ENCODE measurements at places on chromosomes 1 and 21. TPM values are rescaled to one million over a fixed set of nuclear protein-coding genes. Genes with fewer than 3 reads are reported as not detected.

DNA sequence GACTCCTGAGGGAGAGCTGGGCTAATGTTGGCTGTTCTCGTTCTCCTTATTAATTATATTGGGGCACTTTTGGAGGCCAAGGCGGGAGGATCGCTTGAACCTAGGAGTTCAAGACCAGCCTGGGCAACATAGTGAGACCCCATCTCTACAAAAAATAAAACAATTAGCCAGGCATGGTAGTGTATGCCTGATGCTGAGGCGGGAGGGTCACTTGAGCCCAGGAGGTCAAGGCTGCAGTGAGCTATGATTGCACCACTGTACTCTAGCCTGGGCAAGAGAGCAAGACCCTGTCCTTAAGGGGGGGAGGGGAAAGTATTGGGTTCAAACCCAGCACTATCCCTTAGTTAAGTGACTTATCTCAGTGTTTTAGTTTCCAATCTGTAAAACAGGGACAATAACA, 70.0 kb upstream of the NBPF3 start:
- H3K27ac ChIP-seq: no peak overlapping the region
- H3K4me3 ChIP-seq: no peak overlapping the region
- H3K36me3 ChIP-seq: no peaks in the 10 kb centered on the region
- no peaks in the 10 kb centered on the region for H3K4me1 ChIP-seq
- no peak for DNase-seq
- H3K27me3 ChIP-seq: no peaks in the 10 kb centered on the region

DNA sequence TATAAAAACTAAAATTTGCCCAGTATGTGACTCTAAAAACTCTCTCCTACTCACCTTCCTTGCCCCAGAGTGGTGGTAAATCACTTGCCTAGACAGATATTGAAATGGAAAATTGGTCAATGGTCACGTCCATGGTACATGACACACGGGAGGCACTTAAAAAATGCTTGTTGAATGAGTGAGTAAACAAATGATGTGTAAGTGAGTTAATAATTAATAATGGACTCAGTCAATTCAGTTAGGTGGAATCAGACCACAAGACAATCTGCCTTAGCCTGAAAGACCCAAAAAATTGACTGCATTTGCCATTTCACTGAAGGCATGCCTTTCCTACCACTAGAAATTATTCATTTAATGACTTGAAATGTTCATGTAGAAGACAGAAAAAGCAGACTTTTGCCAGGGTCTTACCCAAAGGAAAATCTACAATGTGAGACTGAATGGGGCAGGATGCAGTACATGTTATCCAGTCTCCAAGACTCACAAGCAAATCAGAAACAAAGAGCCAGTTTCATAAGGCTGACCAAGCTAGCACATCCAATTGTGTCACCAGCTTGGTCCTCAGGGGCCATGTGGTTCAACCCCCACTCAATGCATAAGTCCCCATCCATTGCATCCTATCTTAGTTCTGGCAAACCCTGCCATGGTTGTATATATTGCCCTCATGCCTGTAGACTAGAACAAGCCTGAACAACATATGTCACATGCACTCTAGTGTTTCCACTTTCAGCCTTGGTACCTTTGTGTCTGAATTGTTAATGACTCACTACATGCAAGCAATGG, 73.6 kb downstream of the TBX15 start:
- H3K4me3 ChIP-seq: no peak overlapping the region
- no peak for DNase-seq
- H3K27me3 ChIP-seq: peaks cover 42% of the 10 kb centered on the region
- H3K36me3 ChIP-seq: no peaks in the 10 kb centered on the region
- H3K4me1 ChIP-seq: no peaks in the 10 kb centered on the region

- no peak for DNase-seq
- peaks cover 7% of the 10 kb centered on the region for H3K4me1 ChIP-seq
- no peaks in the 10 kb centered on the region for H3K36me3 ChIP-seq
- no peak overlapping the region for H3K27ac ChIP-seq
- H3K27me3 ChIP-seq: no peaks in the 10 kb centered on the region
- H3K4me3 ChIP-seq: no peak overlapping the region
Measured at GRCh38 chr1:10813799-10814198, 17.4 kb upstream of the CASZ1 start.

DNA sequence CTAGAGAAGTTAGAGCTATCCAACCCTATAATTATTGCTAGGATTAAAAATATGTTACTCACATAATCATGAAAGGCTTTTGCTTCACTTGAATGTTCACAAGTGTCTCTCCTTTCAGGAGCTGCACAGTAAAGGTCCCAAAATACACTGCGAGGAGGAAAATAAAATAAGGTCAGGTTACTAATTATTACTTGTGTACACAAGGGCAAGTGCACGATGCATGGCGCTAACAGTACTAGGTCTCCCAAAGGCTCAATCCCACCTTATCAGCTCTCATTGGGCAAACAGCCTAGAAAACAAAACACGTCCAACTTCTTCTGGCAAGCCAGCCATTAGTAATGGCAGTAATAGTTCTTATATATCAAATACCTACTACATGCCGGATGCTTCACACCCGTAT, 4.4 kb downstream of the SSBP3 start:
- peak overlapping the region; percentile 98 for H3K4me3 ChIP-seq
- DNase-seq: no peak
- peaks cover 21% of the 10 kb centered on the region for H3K4me1 ChIP-seq
- H3K36me3 ChIP-seq: peaks cover 81% of the 10 kb centered on the region

GRCh38 chr1:203662821-203663220, 36.2 kb downstream of the ATP2B4 start:
- no peaks in the 10 kb centered on the region for H3K27me3 ChIP-seq
- no peaks in the 10 kb centered on the region for H3K36me3 ChIP-seq
- H3K27ac ChIP-seq: no peak overlapping the region
- H3K4me1 ChIP-seq: peaks cover under 1% of the 10 kb centered on the region
- DNase-seq: no peak

DNA sequence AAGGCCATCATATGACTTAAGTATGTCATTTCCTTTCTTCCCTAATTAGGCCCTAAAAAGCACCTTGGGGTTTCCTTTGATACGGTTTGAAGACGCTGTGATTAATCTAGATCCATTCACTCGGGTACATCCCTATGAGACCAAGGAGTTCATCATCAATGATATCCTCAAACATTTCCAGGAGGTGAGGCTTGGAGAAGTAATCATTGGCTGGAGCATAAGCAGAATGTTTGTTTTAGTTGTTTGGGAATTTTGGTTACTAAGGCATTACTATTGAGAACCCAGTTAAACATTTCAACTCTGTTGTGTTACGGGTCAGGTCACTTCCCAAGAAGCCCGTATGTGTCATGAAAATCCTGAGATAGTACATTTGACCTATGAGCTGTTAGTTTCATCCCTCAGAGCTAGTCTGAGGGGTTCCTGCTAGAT, 185.2 kb downstream of the VPS13D start:
- no peak overlapping the region for H3K27ac ChIP-seq
- H3K36me3 ChIP-seq: peaks cover 27% of the 10 kb centered on the region
- no peak for DNase-seq
- H3K27me3 ChIP-seq: no peaks in the 10 kb centered on the region
- H3K4me3 ChIP-seq: no peak overlapping the region

DNA sequence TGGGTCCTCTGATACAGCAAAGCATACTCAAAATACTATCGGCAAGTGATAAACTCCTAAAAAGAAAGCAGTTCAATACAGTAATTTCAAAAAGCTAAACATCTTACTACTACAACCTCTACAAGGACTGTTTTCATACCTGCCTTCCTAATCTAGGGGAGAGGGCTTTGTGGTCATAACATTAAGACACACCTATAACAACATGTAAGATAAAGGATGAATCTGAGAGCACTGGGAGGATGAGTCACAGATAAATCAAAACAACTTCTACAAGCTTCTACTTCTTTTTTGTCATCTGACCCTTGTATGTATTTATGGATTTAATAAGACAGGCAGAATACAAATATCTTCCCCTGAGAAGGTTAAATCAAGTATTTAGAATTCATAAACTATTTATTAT, 40.0 kb downstream of the LTN1 start:
- no peak overlapping the region for H3K4me3 ChIP-seq
- no peak for DNase-seq
- no peaks in the 10 kb centered on the region for H3K4me1 ChIP-seq
- peaks cover 56% of the 10 kb centered on the region for H3K36me3 ChIP-seq
- H3K27me3 ChIP-seq: no peaks in the 10 kb centered on the region
- no peak overlapping the region for H3K27ac ChIP-seq

DNA sequence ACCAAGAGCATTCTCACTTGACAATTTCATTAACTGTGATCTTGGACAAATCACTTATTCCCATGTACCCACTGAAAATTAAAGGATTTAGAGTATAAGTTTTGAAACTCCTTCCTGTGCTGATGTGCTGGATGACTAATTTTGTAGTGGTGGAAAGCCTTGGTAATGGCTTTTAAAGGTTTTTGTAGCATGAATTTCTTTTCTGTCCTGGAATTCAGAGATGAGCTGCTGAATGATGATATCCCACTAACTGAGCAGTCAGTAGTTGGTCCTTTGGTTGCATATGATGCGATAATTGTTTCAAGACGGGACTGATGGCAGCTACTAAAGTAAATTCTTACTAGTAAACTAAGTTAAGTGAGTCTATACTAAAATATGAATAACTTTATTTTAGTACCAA, 5.2 kb downstream of the RPL5 start:
- peak overlapping the region; percentile 21 for H3K4me3 ChIP-seq
- DNase-seq: no peak
- H3K36me3 ChIP-seq: peaks cover 94% of the 10 kb centered on the region
- H3K4me1 ChIP-seq: peaks cover 4% of the 10 kb centered on the region
- no peak overlapping the region for H3K27ac ChIP-seq

DNA sequence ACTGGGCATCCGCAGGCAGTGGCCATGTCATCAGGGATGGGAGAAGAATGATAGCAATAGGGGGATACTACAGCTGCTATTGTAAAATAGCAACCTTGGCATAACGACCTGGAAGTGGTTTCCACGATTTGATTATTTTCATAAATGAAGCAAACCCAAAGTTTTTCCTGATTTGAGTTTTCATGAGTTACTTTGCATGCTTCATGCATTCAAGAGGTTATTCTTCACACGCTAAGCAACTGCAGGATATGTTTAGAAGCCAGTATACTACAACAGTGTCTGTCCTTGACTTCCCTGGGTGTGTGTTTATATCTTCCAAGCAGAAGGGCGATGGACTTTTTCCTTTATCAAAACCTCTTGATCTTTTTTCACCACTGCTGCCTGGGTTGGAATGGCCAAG, 281.1 kb upstream of the DUSP10 start:
- H3K27ac ChIP-seq: no peak overlapping the region
- no peaks in the 10 kb centered on the region for H3K27me3 ChIP-seq
- H3K4me3 ChIP-seq: no peak overlapping the region
- no peaks in the 10 kb centered on the region for H3K36me3 ChIP-seq
- H3K4me1 ChIP-seq: peaks cover 9% of the 10 kb centered on the region

GRCh38 chr1:61844006-61844405, 101.7 kb downstream of the PATJ start:
- H3K27me3 ChIP-seq: no peaks in the 10 kb centered on the region
- no peak for DNase-seq
- no peak overlapping the region for H3K4me3 ChIP-seq
- H3K27ac ChIP-seq: no peak overlapping the region

GRCh38 chr1:234396871-234397270, 23.6 kb downstream of the COA6 start:
- no peak for DNase-seq
- H3K4me1 ChIP-seq: no peaks in the 10 kb centered on the region
- H3K27ac ChIP-seq: no peak overlapping the region
- no peak overlapping the region for H3K4me3 ChIP-seq
- H3K36me3 ChIP-seq: peaks cover 15% of the 10 kb centered on the region
- no peaks in the 10 kb centered on the region for H3K27me3 ChIP-seq

GRCh38 chr1:197944485-197944884, 27.3 kb downstream of the LHX9 start:
- no peak for DNase-seq
- no peak overlapping the region for H3K4me3 ChIP-seq
- H3K4me1 ChIP-seq: no peaks in the 10 kb centered on the region

GRCh38 chr1:204410688-204411450, 748 bp downstream of the PPP1R15B start:
- H3K27ac ChIP-seq: peak overlapping the region; percentile 91
- no peak for DNase-seq
- no peaks in the 10 kb centered on the region for H3K4me1 ChIP-seq
- peak overlapping the region; percentile 96 for H3K4me3 ChIP-seq

DNA sequence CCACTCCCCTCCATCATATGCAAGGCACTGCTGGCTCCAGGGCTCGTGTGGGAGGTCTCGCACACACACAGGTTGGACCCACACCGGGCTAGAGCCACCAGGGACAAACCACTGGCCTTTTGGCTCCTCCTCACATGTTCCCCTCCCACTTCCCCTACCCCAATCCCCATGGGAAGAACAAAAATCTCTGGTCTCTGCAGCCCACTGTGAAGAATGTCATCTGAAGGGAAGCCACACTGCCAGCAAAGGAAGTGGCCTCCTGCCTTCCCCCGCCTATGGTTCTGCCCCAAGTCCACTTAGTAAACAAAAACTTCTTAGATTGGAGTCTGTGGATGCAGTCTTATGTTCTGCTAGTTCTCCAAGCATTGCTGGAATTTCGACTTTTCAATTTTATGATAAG, 24.2 kb downstream of the OLFML3 start:
- no peak for DNase-seq
- H3K4me3 ChIP-seq: no peak overlapping the region
- H3K27me3 ChIP-seq: peaks cover 71% of the 10 kb centered on the region

DNA sequence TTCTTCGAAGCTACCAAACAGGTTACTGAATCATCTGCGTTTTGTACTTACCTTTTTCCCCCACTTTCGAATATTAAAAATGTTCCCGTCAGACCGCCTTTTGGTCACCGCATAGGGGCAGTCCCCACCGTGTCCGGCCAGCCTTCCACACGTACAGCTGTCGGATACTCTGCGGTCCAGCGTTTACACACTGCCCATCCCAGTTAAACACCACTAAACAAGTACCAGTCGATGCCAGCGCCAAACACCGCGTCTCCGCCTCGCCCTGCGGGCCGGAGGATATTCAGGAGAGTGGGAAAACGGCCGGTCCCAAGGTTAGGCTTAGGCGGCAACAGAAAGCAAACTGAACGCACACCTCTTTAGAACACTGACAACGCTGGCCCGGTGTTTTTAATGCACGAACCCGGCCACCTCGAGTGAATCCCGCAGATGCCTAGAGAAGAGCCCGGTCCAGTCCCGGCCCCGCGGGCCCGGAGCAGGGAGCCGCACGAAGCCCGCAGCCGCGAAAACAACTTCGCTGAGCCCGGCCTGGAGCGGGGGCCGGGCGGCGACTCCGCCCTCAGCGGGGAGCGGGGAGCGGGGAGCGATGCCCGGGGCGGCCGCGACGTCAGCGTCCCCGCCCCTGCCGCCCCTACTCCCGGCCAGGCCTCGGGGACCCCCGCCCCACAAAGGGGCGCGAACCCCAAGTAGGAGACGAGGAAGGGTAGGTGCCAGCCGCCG, 730 bp upstream of the PHF13 start:
- peak overlapping the region; percentile 63 for H3K27ac ChIP-seq
- peaks cover 15% of the 10 kb centered on the region for H3K36me3 ChIP-seq
- DNase-seq: no peak
- peak overlapping the region; percentile 95 for H3K4me3 ChIP-seq
- no peaks in the 10 kb centered on the region for H3K4me1 ChIP-seq
- H3K27me3 ChIP-seq: no peaks in the 10 kb centered on the region

- H3K4me3 ChIP-seq: no peak overlapping the region
- peaks cover 99% of the 10 kb centered on the region for H3K36me3 ChIP-seq
- no peaks in the 10 kb centered on the region for H3K27me3 ChIP-seq
- DNase-seq: no peak
Measured at GRCh38 chr1:93549811-93550210, 101.9 kb downstream of the FNBP1L start.

Gene KIF1B
- total RNA-seq: 71.5 TPM

Gene SLAMF7
- total RNA-seq: not detected

Gene DEPDC1
- total RNA-seq: 26.8 TPM

Gene IFNLR1
- 13.0 TPM for total RNA-seq

Gene TMEM240
- total RNA-seq: 6.8 TPM

Gene OR10T2
- total RNA-seq: not detected

Gene NGF
- total RNA-seq: 0.38 TPM

Gene TENT5C
- total RNA-seq: 3.2 TPM

Gene LCE7A
- total RNA-seq: not detected

Data from endodermal cell (in vitro differentiated cells).